ENCODE measurements at places on chromosomes 5 and 9.

GRCh38 chr9:91089405-91090129 is 272.2 kb downstream of the AUH start:
- DNase-seq = peak; percentile 61

GRCh38 chr9:14957109-14957508 is 46.9 kb upstream of the FREM1 start:
- DNase-seq = no peak

DNA sequence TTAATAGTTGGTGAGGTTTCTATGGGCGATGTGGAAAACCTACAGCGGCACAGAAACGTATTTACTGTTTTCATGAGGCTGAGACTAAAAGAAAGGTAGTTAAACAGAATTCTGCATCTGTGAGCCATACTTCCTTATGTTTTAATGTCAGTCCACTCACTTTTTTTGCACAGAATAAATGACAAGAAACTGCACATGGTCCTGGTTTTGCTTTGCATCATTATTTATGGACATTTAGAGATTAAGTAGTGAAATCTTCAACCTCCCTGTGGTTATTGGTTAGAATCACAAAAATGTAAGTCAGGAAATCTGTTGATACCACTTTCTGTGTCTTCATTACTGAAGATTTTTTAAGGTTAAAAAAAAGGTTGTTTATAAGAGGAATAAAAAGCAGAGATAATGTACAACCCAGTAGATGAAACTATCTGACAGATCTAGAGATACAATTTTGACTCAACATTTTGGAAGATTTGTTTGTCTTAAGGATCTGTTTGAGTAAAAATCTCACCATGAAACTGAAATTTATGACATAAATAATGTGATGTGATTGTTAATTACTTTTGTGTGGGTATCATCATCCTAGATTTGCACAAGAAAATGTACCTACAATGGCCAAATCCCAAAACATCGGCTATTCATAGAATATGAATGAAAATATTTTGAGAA is 2.4 kb downstream of the PRR16 start:
- no peak for DNase-seq

DNA sequence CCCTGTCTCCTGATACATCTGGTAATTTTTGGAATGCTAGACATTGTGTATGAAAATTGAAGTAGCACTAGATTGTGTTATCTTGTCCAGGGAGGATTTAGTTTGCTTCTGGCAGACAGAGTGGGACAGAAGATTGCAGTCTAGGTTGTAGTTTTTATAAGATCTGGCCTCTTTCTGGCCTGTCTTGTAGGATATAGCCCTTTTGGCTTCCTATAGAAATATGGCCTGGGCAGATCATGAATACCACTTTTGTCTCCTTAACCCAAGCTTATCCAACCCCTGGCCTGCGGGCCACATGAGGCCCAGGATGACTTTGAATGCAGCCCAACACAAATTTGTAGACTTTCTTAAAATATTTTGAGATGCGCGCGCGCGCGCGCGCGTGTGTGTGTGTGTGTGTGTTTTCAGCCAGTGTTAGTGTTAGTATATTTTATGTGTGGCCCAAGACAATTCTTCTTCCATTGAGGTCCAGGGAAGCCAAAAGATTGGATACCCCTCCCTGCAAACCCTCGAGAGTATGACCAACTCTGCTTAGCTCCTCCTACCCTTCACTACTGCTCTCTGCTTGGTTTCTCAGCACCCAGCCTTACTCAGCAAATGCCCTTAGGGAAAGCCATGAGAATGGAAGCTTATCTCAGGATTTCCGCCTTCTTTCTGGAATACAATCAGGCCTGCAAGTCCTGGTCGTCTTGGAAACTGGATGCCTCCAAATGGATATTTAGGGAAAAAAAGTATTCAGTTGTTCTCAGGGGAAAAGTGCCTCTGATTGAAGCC is 26.5 kb downstream of the ANKRD33B start:
- DNase-seq = no peak

DNA sequence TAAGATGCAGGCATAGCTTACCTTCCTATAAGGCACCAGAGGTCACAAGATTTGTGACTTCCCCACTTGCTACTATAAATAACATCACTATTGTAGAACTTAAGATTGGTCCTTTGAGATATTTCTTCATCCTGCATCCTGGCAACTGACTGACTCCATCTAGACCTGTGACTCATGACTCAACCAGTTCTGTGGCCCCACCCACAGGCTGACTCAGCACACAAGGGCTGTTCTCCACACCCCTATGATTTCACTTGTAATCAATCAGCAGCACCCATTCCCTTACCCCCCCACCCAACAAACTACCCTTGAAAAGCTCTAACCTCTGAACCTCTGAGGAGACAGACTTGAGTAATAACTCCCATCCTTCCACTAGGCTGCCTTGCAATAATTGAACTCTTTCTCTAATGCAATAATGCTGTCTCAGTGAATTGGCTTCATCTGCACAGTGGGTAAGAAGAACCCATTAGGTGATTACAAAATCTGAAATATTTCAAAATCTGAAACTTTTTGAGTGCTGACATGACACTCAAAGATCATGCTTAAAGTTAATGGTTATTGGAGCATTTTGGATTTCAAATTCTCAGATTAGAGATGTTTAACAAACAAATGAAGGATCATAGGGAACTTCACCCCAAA is 296.7 kb downstream of the ARL15 start:
- no peak for DNase-seq

DNA sequence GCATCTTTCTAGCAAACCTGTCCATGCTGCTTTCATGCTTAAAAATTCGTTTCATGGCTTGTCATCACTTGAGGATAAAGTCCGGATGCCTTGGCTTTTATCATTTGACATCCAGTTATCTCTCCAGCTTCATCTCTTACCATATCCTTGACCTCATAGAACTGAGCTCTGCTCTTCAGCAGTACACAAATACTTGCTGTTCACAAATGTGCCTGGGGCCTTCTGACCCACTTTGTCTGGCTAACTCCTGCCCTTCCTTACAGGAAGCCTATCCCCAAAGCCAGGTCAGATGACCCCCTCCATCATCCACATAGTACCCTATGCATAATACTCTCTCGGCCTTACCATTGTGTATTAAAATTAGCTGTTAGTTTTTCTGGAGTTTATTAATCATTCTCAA is 249.1 kb downstream of the SAXO1 start:
- no peak for DNase-seq

GRCh38 chr9:120261419-120261818 is 318.5 kb downstream of the CDK5RAP2 start:
- DNase-seq = no peak

- DNase-seq = no peak
Observed at GRCh38 chr9:76985581-76985980, 33.9 kb upstream of the FOXB2 start.

GRCh38 chr9:116149844-116150243 is 3.7 kb upstream of the PAPPA start:
- DNase-seq = no peak

GRCh38 chr9:15160673-15161072 is 146.3 kb downstream of the TTC39B start:
- no peak for DNase-seq

GRCh38 chr9:88753691-88754367 is 218.9 kb downstream of the NXNL2 start:
- no peak for DNase-seq

DNA sequence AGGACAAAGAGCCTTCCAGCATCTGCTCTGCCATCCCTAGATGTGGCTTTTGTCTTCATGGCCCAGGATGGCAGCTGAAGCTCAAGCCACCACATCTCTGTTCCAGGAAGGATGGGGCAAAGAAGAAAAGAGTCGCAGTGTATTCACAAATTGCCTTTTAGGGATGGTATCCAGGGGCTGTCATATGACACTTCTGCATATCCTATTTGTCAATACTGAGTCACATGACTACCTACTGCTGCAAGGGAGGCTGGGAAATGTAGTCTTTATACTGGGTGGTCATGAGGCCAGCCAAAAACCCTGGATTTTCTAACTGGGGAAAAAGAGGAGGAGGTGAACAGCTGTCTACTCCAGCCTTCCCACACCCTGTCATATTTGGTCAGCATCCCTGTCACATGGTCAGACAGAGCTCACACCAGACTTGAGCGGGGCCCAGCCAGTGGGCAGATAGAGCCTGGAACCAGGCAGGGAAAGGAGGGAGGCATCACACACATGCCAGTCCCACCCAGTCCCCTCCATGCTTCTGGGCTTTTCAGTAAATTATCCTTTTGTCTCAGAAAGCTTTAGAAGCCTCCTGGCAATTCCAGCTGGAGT is 52.0 kb downstream of the OLFM1 start:
- no peak for DNase-seq

DNA sequence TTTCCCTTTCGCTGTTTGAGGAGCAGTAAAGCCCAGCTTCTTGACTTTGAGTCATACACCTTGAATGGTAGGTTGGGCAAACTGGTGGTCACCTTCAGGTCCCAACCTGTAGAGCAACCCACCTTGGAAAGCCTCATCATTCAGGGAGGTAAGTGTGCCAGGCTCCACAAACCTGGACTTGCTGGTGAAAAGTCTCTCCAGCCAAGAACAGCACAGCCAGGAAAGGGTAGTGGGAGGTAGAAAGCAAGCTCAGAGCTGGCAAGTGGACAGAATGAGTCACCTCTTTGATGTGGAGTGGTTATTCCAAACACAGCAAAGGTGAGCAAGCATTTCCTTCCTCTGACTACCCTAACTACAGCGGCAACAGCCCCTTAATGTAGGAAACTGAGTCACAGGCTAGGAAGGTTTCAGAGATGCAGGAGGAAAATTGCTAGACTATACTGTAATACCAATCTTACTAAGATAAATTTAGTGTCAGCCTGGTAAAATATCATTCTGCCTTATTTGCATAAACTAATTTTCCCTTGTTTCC is 117.5 kb upstream of the MTAP start:
- DNase-seq = no peak

DNA sequence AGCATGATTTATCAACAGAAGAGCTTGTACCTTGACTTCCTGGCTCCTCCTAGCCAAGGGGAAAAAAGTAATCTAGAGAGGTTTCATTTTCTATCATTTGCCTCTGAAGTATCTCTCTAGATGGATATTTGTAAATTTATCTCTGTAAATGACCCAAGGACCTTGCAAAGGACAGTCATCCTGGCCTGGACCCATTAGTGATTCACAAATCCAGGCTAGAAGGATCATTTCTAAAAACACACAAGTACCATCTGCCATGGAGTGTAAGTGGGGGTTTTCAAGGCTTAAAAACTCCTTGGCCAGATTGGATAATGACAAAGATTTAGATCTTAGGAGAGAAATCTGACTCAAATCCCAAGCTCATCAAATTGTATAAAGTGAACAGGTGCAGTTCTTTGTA is 8.1 kb downstream of the TTC23L start:
- DNase-seq = no peak

DNA sequence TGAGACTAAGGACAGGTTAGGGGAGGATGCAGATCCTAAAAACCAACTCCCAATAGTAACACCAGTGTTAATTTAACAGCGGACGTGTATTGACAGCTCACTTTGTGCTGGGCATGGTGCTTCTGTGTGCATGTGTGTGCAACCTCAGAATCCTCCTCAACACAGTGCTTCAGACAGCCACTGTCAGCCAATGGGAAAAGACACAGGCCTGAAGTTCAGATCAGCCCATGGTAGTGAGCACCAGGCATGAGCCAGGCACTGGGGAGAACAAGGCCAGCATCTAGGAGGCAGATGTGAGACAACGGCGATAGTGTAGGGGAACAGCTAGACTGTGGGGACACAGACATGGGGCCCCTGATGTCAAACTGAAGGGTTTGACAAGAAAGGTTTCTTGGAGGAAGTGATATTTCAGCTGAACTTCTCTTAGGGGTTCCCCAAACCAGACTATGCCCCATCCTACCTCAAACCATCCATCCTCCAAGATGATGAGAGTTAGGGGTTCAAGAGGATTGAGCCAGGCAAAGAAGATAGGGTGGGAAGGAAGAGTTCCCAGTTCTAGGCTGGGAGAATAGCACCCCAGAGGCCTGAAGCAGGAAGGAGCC is 71.5 kb upstream of the PSD2 start:
- no peak for DNase-seq

- DNase-seq = no peak
Observed at GRCh38 chr5:43357878-43358281, 44.7 kb upstream of the HMGCS1 start.

- DNase-seq = no peak
Observed at GRCh38 chr9:99211746-99212145, 10.0 kb downstream of the ALG2 start.

DNA sequence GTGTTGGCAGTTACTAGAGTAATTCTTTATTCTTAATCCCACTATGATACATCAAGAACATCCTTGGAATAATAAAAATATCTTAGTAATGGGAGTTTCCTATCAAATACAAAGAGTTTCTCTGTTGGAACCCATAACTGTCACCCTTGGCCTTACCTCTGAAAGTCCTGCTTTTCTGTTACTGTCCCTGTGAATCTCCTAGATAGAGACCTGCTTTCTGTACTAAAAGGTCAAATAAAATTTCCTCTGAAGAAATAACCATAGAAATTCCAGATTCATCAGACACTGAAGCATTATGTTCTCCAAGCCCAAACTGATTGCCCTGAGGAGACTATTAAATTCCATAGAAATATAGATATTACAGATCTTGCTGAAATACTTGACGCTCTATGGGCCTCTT is 63.0 kb downstream of the KCNV2 start:
- DNase-seq = no peak

GRCh38 chr9:117084221-117084620 is 330.6 kb downstream of the ASTN2 start:
- DNase-seq = no peak

DNA sequence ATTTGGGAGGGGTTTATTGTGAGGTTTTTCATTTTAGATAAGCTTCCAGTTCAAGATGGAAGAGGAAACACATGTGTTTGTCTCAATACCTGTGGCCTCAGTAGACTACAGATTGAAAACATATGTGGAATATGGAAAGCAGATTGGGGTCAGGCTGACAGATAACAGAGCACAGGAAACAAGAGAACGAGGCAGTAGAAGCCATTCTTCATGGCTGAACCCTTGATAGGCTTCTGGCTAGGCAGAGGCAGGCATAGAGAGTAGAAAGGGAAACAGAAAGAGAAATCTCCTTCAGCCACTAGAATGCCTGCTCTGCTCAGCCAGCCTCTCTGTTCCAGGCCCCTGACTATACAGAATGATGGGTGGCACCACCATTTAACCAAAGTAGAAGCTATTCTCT is 152.5 kb downstream of the MUSK start:
- no peak for DNase-seq

- DNase-seq = no peak
Observed at GRCh38 chr5:177124486-177124991, 9.0 kb upstream of the NSD1 start.

DNA sequence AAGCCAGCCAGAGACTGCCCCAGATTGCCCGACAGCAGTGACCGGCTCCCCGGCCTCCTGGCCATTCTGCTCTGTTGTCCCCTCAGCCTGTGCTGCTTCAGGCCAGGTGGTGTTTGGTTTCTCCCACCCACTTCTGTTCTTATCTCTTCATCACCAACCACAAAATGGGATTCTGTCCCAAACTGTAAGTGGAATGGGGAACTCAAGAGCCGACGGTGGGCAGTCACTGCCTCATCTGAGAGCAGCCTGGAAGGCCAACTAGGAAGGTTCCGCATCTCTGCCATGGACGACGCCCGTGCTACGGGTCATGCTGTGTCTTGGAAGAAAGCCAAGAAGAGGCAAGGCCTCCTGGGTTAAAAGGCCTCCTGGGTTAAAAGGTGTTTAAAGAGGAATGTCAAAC is 219.0 kb upstream of the PIK3R1 start:
- DNase-seq = no peak
